ENCODE measurements at places on chromosomes 13 and 19. TPM values are rescaled to one million over a fixed set of nuclear protein-coding genes. Genes with fewer than 3 reads are reported as not detected.

The AMER2 gene
- not detected for total RNA-seq

- DNase-seq = no peak
- H3K4me1 ChIP-seq = peaks cover 3% of the 10 kb centered on the region
- H3K36me3 ChIP-seq = peaks cover 60% of the 10 kb centered on the region
- H3K27me3 ChIP-seq = no peaks in the 10 kb centered on the region
Observed at GRCh38 chr19:4361152-4362046, 18.0 kb downstream of the MPND start.

DNA sequence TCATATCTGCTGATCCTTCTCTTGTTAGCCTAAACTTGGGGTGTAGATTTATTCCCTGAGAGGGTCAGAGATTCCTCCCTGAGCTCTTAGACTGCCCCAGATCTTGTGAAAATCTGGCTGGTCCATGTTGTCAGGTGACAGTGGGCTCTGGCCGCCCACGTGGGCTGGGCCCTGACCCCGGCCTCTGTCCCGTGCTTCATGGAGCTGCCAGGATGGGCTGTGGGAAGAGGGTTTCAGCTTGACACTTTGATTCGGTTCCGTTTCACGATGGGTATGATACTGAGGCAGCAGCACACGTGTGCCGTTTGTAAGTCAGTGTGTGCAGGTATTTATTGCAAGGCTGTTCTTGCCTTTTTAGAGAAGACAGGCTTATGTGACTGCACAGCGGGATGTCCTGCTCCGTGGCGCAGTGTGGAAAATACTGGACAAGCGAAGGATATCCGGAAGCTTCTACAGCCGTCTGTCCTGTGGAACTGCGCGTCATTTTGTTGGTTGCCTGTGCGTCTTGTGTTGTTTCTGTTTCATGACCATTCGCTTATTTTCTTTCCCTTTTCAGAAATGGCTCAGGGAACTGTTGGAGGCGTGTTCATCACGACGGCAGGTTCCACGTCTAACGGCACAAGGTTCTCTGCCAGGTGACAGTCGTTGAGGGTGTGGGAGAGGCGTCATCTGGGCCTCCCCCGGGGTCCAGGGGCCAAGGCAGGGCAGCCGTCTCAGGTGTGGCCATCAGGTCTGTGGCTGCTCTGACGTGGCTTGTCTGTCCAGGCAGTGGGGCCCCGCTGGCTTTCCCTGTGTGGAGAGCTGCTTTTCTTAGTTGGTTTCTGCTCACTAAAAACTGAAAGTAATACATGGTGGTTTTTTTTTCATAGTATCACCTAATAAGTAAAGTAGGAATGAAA lies 20.5 kb downstream of the ATP4B start:
- no peak for DNase-seq
- no peak overlapping the region for H3K4me3 ChIP-seq
- no peak overlapping the region for H3K27ac ChIP-seq
- H3K27me3 ChIP-seq = no peaks in the 10 kb centered on the region

The GNG7 gene
- 4.5 TPM for total RNA-seq

GRCh38 chr13:28603043-28603664 lies 55.8 kb upstream of the POMP start:
- H3K4me1 ChIP-seq = no peaks in the 10 kb centered on the region
- no peak for DNase-seq
- H3K36me3 ChIP-seq = no peaks in the 10 kb centered on the region
- H3K4me3 ChIP-seq = no peak overlapping the region
- no peaks in the 10 kb centered on the region for H3K27me3 ChIP-seq

The F10 gene
- total RNA-seq = 6.1 TPM

The ARL11 gene
- 5.8 TPM for total RNA-seq

DNA sequence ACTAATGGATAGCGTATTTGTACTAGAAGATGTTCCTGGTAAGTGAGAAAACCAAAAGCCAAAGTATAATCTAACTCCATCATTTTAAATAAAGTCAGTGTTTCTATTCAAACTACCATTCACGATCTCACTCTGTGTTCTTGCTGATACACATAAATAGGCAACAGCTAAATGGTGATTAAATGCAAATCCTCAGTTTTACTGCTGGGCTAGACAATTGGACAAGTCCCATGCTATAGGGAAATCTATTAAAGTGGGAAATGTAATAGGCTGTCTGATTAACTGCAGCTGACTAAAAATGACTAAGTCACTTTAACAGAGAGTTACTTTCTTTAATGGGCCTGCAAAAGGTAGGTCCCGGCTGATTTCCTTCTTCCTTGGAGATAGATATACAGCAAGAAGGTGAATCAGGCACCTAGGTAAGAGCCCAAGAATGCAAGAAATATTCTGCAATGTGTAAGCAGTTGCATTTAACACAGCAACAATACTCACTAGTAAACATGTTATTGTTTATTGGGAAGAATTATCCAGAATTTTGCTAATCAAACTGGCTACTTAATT lies 298.4 kb downstream of the SLITRK6 start:
- no peak overlapping the region for H3K27ac ChIP-seq
- H3K36me3 ChIP-seq = no peaks in the 10 kb centered on the region
- no peaks in the 10 kb centered on the region for H3K4me1 ChIP-seq
- H3K27me3 ChIP-seq = no peaks in the 10 kb centered on the region
- H3K4me3 ChIP-seq = no peak overlapping the region
- DNase-seq = no peak

The ADAMTSL5 gene
- total RNA-seq = 0.97 TPM
